T-helper 1 cell (primary cell): ENCODE measurements at places on chromosomes 12 and 14.

DNA sequence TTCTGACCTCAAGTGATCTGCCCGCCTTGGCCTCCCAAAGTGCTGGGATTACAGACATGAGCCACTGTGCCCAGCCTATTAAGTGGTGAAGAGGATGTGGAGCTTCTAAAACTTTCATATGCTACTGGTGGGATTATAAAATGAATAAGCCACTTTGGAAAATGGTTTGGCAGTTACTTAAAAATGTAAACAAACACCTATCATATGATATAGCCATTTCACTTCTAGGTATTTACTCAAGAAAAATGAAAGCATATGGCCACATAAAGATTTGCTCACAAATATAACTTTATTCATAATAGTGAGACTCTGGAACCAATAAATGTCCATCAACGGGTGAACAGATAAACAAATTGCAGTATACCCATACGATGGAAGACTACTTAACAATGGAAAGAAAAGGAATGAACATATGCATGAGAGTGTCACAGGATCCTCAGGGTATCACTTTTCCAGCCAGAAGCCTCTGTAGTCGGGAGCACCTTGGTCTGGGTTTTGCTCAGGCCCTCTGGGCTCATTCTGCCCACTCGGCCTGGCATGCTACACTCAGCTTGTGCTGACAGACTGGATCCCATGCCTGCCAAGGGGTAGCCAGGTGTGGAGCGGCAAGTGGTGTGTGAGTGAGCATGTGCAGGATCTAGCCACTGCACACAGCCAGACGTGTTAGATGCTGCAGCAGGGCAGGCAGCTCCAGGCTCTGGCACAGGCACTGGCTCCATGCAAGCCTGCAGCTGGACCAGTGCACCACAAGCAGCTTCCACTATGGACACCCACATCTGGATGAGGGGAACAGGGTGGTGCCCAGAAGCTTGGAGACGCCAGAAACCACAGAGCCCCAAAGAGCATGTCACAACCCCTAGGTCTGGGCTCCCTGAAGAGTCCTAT, 213.2 kb upstream of the DIO3 start:
- DNase-seq = no peak

DNA sequence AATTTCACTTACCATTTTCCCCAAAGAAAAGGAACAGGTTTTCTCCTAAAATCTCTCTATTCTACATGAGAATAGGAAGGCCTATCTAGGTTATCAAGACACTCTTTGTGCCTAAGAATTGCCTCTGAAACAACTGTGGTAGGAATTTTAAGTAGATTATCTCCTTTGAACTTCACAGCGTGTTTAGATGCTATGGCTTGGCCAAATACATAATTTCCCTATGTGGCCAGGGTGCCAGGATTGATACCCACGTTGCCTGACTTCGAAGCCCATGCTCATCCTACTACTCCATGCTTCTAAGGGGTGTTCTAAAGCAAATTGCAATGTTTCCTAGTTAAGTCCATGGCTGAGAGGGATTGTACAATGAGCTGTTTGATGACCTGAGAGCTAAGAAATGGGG, 241.5 kb upstream of the FBXO33 start:
- DNase-seq = no peak

DNA sequence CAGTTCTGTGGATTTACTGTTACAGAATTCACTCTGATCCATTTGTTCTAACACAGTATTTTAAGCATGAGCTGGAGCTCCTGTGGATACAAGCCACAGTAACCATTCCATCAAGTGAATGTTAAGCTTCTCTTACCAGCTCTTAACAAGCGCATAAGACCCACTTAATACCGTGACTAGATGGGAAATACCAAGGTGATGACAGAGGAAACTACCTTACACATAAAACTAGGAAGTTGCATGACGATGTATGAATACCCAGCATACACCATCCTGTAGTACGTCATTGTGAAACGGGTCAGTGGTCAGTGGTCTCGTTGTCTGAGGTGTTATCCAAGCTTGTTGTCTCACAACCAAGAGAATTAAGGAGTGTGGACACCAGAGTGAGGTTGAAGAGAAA, 2.0 kb upstream of the GALC start:
- DNase-seq = peak; percentile 74

DNA sequence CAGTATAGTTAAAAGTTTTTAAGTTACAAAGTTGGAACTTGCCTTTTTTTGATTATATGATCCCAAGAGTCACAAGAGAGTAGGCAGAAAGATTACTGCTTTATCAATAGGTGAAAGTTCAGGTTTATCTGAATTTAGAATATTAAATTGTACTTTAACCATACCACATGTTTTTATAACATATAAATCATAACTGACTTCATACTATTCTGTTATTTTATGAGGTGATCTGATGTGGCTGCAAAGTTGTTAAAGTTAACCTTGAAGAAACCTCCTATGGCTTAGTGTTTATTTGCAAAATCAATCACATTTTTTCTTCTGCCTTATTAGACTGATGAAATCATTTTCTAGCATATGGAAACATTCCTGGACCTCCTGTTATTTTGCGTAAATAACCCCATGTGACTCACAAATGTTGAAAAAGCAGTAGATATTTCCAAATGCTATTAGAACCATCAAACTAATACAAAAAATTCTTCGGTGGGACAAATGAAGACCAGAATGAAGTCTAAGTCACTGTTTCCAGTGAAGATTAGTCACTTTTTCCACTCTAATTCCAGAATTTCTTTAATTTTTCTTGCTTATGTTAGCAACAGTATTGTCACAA, 132.1 kb downstream of the RAD51B start:
- no peak for DNase-seq

DNA sequence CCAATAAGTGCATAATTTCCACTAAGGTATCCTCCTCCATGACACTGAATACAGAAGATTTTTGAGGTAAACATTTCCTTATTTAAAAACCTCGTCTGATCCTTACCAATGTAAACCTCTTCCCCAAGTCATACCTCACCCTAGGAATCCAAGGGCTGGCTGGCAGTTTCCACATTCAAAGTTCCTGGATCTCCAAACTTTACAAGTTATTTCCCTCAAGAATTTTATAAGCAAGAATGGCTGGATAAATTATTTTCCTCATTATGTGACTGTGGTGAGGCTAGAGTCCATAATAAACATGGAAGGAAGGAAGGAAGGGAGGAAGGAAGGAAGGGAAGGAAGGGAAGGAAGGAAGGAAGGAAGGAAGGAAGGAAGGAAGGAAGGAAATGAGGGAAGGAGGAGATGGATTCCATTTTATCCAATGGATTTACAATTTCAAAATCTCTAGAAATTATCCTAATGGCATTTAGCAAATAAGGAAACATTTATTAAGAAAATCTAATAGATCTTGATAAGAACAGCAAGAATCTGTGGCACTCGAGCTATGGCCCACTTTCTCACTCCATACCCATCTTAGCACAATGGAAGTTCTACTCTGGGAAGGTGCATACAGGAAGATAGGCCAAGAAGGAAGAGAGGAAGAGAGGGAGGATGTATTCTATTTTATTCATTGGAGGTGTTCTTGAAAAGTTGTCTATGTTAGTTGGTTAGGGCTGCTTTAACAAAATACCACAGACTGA, 477.8 kb upstream of the TMPO start:
- DNase-seq = no peak

GRCh38 chr14:63404906-63405305, 86.2 kb upstream of the GPHB5 start:
- DNase-seq = no peak

- DNase-seq = no peak
Observed at GRCh38 chr14:100408350-100409002, 85.3 kb downstream of the SLC25A47 start.

- no peak for DNase-seq
Observed at GRCh38 chr12:123532808-123533649, 490 bp downstream of the RILPL1 start.

DNA sequence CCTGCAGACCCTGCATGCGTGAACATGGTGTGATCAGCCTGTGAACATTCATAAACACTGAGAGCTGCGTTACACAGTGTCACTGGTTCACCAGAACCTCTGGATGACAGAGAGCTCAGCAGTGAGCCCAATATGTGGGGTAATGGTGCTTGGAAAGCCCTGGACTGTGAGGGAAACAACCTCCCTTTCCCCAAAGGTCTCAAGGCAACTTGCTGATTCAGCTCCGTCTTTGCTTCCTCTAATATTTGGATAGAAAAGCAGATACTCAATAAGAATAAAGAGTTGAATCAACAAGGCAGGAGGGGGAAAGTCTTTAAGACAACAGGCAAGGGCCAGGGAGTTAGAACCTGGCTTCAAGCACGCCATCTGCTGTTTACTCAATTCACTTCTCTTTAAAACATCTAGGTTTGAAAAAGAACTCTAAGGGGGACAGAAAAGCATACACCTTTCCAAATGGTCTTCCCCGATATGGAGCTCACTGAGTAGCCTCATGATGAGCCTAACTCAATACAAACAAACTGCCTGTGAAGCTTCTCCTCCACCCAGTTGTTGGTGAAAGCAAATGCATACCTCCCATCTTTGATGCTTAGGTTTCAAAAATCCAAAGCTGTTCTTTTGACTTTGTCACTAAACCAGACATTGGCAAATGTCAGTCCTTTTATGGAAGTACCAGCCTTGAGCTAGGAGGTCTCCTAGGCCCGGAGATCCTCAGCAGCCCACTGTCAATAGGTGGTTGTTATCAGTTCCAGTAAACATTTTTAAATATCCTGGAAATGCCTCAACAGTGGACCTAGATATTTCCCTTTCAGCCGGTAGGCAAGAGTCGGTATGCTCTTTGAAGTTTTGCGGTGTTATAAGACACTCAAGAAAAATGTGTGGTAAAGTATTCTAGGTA, 76.1 kb downstream of the SAMD4A start:
- no peak for DNase-seq

- no peak for DNase-seq
Observed at GRCh38 chr14:88323086-88323522, at the start of gene KCNK10. Gene KCNK10, minus strand, starts transcription at chr14:88323269. Its CDS starts 471 bp downstream, at chr14:88322798.

DNA sequence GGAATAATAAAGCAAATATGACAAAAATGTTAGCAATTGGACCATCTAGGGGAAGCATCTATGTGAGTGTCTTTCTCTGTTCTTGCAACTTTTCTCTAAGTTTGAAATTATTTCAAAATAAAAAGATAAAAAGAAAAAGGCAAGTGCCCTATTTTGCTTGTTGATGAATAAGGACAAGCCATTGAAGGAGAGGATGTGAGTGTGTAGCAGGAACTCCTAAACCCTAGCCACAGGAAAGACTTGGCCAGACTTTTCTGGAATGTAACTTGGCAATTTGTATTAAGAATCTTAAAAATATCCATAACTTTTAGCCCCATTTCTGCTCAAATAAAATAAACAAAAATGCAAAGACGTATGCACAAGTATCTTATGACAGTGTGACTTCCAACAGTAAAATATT, 279.4 kb downstream of the CACNA1C start:
- no peak for DNase-seq

- no peak for DNase-seq
Observed at GRCh38 chr12:41473441-41473840, 285.3 kb downstream of the PDZRN4 start.

GRCh38 chr12:80946591-80946990, 8.9 kb upstream of the LIN7A start:
- DNase-seq = no peak

GRCh38 chr12:124548854-124549378, 18.5 kb downstream of the NCOR2 start:
- no peak for DNase-seq

DNA sequence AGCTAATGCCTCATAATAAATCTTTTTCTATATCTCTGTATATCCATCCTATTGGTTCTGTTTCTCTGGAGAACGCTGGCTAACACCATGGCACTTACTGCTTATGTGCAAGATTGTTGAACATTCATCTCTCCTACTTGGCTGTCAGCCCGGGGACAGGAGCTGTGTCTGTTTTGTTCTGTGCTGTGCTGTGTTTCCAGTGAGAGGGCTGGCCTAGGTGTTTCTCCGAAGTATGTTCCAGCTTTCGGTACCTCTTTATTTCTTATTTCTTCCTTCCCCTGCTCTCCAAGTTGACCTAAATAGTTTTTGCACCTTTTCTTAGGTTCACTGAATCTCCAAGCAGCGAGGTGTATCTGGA, 18.8 kb upstream of the NR4A1 start:
- DNase-seq = no peak

DNA sequence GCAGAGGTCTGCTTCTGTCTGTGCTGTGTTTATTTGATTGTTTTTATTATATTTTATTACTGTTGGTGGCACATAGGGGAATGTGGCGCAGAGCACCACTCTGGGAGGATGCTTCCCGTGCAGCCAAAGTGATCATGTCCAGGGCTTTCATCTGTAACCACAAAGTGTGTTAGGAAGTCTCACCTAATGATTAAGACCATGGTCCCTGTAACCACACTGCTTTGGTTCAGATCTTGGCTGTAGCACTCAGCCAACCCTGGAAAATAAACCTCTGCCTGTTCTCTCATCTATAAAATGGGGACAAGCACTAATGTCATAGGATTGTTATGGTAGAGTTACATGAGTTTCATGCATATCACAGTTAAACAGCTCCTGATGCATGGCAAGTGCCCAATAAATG, 1.9 kb downstream of the RESF1 start:
- DNase-seq = no peak

- DNase-seq = no peak
Observed at GRCh38 chr12:293199-293598, 30.6 kb upstream of the SLC6A13 start.

- no peak for DNase-seq
Observed at GRCh38 chr12:114588061-114588460, 95.9 kb downstream of the TBX3 start.

DNA sequence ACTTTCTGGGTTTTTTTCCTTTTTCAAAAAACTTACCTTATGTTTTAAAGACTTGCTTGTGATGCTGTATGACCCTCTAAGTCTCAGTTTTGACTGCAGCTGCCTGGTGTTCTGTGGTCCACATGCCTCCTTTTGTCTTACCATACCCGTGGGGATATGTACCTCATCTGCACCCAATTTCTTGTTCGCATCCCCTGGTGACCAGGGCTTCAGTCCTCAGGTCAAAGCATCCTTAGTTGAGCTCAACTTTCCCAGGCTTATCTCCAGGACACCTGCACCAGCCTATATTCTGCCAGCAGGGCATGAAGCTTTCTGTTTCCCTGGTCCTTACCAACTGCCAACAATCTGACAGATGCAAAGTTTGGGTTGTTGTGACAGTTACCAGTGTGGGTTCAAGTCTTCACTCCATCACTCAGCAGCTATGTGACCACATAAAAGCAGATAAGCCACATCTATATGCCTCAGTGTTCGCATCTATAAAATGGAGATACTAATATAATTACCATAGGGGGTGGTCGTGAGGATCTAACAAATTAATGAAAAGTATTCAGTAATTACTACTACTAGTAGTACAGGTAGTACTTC, 94.0 kb downstream of the NTF3 start:
- no peak for DNase-seq
